ENCODE measurements at places on chromosomes 5 and 9.

- DNase-seq = no peak
Measured at GRCh38 chr9:86500667-86501435, 146.6 kb upstream of the TUT7 start.

- DNase-seq = peak; percentile 7
Measured at GRCh38 chr9:136484153-136485048, 1.6 kb upstream of the SEC16A start.

DNA sequence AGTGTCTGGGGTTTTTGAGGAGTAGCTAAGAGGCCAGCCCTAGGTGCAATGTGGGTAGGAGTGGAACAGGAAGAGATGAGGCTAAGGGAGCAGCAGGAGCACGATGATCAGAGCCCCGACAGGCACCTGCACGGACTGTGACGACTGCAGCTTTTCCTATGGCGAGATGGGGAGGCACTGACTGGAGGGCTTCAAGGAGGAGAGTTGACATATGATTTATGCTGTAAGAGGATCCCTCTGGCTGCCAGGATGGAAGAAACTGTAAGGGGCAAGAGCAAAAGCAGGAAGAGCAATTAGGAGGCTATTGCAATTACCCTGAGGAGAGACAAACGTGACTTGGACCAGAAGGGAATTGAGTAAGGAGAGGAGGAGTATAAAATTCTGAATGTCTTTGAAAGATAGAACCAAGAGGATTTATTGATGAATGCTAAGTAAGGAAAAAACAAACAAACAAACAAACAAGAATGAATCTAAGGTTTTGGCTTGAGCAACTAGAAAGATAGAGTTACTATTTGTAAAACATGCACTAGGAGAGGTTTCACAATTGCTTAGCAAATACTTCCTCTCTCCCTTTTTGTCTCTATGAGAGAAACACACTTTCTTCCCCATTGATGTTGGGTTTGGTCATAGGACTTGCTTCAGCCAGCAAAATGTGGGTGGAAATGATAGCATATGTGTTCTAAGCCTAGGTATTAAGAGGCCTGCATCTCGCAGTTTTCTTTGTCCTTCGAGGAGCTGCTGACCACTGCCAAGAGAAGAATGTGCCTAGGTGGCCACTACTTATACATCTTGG lies 32.9 kb downstream of the TRPC7 start:
- DNase-seq = no peak

GRCh38 chr9:123927625-123928532 lies 2.0 kb downstream of the DENND1A start:
- peak; percentile 24 for DNase-seq

- DNase-seq = no peak
Measured at GRCh38 chr5:158770506-158770905, 329.2 kb downstream of the EBF1 start.
